ENCODE measurements at places on chromosomes 12 and 14.
A peak's percentile ranks its signal among the peaks of the same experiment; 100 is the strongest.

DNA sequence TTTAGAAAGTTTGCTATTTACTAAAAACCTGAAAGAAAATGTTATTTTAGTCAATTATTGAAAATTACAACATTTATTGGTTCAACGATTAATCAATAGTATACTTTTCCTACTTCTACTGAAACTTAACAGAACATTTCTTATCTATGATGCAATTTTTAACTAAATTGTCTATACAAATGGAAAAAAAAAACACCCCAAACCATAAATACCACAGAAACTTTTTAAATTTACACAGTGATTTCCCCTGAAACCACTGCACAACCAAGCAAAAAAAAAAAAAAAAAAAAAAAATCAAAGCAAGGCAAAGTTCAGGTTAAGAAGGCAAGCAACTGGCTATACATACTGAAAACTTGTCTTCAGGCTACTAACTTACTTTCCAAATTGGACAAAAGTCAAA is 71.9 kb upstream of the POC1B start:
- DNase-seq, result no peak

GRCh38 chr12:122422730-122423257 is 325 bp upstream of the CLIP1 start:
- DNase-seq, result peak; percentile 9

DNA sequence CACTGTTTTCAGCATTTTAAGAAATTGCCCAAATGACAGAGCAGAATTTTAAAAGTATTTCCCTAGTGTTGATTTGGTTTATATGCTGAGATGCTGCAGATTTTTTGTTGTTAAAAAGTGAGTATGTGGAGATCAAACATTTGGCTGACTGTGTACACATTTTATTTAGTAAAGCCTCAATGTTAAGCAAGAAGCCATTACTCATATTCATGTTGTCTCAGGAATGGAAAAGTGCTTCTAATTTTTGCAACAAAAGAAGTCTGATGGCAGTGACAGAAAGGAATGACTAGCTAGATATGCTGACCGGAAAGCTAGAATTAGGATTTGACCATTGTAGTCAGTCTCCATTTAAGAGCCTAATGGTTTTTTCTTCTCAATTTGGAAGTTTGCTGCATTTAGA is 22.5 kb downstream of the SLC38A6 start:
- no peak for DNase-seq

- DNase-seq, result no peak
Observed at GRCh38 chr12:50103767-50104321, at the start of gene GPD1. TSS of gene GPD1 (plus strand) at chr12:50104008. CDS start at chr12:50104051, 43 bp downstream.

GRCh38 chr14:90429754-90430153 is 32.9 kb downstream of the CALM1 start:
- DNase-seq, result no peak

DNA sequence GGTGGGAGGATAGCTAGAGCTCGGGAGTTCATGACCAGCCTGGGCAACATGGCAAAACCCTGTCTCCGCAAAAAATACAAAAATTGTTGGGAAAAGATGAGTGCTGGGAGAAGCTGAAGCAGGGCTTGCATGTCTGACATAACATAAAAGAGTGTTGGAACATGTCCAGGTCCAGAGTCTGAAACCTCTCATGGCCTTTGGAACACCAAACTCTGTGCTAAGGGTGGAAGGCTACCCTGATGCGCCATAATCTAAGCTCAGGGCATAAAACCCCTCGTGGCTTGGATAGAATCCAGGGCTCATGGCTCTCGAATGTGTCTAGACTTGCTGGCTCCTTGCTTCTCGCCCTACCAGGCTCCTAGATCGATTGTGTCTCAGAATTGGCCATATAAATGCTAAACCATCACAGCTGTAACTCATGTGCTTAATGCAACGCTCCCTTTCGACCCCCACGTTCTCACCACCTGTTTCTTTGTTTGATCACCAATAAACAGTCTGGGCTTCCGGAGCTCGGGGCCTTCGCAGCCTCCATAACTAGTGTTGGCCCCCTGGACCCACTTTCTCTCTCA is 6.7 kb upstream of the CLEC7A start:
- no peak for DNase-seq

DNA sequence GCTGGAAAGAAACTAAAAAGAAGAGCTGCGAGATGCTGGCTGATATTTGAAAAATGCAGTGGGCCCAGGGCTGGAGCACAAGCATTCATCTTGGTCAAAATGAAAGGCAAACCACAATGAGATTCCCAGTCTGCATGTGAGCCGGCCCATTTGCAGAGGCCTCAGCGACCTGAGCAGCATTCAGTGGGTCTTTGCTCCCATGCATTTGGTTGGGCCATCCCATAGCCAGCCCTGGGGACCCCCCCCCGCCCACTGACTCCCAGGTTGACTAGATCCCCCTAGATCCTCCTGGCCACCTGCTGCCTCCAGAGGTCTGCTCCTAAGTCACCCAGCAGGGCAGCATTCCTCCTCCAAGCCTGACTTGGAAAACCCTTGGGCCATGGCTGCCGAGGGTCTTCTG is 59.8 kb downstream of the PRMT8 start:
- no peak for DNase-seq

DNA sequence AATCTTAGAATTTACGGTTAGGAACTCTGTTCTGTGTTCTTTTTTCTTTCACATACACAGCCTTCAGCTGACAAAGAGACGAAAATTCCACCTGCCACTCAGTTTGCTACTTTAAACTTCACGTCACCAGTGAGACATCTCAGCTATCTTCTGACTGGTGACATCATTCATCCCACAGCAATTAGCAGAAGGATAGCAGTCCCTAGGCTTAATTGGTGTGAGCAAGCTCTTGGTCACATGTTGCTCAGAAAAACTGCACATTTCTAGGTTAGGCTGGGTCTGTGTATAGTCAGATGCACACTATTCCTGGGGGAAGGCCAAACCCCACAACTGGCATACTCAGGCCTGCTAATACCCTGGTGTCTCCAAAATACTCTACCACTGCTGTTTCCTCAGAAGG is 23.9 kb downstream of the SLC7A7 start:
- no peak for DNase-seq

- DNase-seq, result no peak
Observed at GRCh38 chr12:132986885-132987225, 688 bp downstream of the ZNF26 start.

- no peak for DNase-seq
Observed at GRCh38 chr12:58163021-58163420, 221.7 kb downstream of the ATP23 start.

GRCh38 chr14:64504897-64505794 is 576 bp downstream of the ZBTB1 start:
- peak; percentile 91 for DNase-seq

- no peak for DNase-seq
Observed at GRCh38 chr12:47160316-47161244, 80.8 kb upstream of the AMIGO2 start.

DNA sequence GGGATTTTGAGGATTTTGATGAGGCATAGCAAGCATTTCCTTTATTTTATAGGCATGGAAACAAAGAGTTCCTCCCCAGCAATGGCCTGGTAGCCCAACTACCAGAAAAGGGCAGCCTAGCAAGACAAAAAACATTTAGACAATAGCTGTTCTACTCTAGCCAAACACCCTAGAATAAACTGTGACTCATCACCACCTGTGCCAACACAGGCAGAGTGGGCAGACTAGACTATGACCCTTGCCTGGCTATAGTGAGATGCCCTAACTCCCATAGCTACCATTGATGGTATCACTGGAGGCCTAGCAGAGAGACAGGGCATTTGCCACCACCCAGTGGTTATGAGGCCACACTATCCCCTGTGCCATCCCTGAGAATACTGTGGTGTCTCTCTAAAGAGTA is 15.5 kb upstream of the CCER1 start:
- DNase-seq, result no peak

DNA sequence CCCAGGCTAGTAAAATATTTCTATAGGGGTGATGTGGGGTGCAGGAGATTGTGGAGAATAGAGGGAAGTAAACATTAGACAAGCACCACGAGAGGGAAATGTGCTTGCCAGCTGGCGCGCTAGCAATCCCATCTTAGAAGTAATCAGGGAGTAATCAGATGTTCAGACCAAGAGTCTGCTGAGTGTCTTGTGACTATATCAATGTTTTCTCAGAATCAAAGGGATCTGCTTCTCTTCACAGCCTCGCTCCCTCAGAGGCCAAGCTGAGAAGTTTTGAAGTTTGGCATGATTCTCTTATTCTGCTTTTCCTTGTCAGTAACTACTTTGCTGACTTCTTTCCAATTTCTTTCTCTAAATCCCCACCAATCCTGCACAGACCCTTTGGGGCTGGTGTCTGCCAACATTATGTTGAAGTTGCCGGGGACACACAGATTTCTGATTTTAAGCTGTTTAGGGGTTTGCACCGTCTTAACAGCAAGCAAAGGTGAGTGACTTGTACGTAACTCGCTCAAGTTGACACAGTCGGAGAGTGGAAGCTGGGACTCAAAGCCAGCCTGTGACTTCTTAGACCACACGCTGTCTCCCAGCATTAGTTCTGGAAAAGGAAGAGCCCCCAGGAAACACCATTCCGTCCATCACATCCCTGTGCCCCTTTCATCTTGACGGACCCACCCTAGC is 22.0 kb upstream of the TSPAN9 start:
- DNase-seq, result no peak

- no peak for DNase-seq
Observed at GRCh38 chr12:67471810-67472209, 176.7 kb upstream of the DYRK2 start.

- DNase-seq, result no peak
Observed at GRCh38 chr12:12098691-12099015, 27.9 kb downstream of the BCL2L14 start.

GRCh38 chr14:76812093-76812421 is 625 bp downstream of the ANGEL1 start:
- no peak for DNase-seq

- no peak for DNase-seq
Observed at GRCh38 chr12:106138633-106139421, at the start of gene NUAK1. TSS of gene NUAK1 (minus strand) at chr12:106138954. CDS start at chr12:106138653, 301 bp downstream.

- no peak for DNase-seq
Observed at GRCh38 chr12:88416786-88417185, 163.5 kb downstream of the KITLG start.

GRCh38 chr14:90296641-90297040 is 35.1 kb downstream of the NRDE2 start:
- no peak for DNase-seq
